ENCODE measurements at places on chromosomes 2 and 18. TPM values are rescaled to one million over a fixed set of nuclear protein-coding genes. Genes with fewer than 3 reads are reported as not detected.
A peak's percentile ranks its signal among the peaks of the same experiment; 100 is the strongest.

CRYBA2 gene
- polyA plus RNA-seq = not detected

PELI1 gene
- 35.3 TPM for polyA plus RNA-seq

KHK gene
- 4.2 TPM for polyA plus RNA-seq

XPO1 gene
- 288 TPM for polyA plus RNA-seq

HAUS1 gene
- 48.4 TPM for polyA plus RNA-seq

C1QL2 gene
- not detected for polyA plus RNA-seq

- DNase-seq = no peak
Observed at GRCh38 chr2:239015218-239015900, 167.5 kb downstream of the TWIST2 start.

- DNase-seq = no peak
Observed at GRCh38 chr2:222738809-222739208, 67.4 kb downstream of the MOGAT1 start.

DNA sequence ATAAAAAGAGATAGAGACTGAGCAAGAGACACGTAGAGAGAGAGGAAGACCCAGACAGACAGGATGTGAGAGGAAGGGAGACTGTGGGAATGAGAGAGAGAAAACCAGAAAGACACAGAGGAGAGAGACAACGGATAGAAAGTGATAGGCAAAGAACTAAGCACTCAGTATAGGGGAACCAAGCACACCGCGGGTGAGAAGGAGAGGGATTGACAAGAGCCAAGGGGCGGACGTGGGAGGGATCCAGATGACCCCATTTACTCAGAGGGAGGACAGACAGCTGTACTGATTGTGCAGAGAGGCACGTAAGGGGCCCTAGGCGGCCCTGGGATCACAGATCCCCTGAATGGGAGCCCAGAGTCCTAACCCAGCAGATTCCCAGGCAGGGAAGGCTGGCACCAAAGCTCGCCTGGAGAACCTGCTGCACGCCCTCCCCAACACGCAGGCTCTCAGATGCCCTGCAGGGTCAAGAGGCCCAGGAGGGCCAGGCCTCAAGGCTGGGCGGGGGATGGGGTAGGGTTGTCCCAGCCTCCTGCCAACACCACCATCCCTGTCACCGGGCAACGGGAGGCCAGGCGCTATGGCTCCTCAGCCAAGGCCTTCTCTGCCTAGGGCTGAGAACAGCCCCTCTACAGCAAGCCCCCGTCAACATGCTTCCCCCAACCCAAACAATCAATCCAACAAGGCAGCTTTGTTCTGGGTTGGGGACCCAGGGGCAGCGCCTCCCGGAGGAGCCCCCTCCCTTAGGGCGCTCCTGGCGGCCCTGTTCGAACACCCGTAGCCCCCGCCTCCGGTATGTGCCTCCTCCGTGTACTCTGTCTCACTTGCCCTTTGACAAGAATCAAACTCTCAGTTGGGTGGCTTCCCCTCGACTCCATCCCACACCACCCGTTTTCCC, 579 bp downstream of the LOXL3 start:
- DNase-seq = peak; percentile 58

- DNase-seq = no peak
Observed at GRCh38 chr2:204234879-204235278, 298.3 kb downstream of the ICOS start.

DNA sequence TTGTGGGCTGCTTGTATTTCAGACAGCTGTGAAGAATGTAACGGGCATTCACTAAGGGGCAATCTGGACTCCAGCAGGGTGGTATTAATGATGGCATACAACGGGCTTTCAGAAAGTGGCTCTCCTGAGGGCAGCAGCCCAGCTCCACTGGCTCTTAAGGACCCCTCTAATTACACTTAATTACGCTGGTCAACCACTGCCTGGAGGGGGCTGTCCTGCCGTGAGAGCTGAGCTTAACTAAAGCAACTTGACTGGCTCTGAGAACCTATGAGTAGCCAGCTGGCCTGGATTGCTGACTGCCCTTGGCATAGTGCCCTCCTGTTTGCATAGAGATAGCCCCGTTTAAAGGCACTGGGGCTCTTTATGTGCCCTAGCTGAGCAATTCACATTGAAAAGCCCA, 3.8 kb downstream of the LIPG start:
- DNase-seq = no peak

DNA sequence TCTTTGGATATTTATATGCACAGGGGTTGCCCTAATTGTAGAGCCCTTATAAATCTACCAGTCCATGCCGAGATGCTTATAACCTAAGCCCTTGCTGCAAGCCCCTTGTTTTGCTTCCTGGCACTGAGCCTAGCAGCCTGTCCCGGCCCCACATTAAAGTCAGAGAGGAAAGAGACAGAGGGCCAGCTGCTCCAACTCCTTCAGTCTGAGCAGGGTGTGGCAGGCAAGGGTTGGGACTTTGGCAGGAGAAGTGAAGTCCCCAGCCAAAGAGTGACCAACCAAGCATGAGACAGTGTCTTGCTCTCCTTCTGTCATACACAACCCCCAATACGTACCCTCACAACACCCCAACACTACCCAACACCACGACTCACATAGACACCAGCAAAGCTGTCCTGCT, 54.7 kb upstream of the FZD7 start:
- no peak for DNase-seq

- DNase-seq = peak; percentile 43
Observed at GRCh38 chr2:1117569-1117968, 166.9 kb downstream of the SNTG2 start.

GRCh38 chr2:174336501-174337336, 2.0 kb downstream of the SP9 start:
- no peak for DNase-seq

DNA sequence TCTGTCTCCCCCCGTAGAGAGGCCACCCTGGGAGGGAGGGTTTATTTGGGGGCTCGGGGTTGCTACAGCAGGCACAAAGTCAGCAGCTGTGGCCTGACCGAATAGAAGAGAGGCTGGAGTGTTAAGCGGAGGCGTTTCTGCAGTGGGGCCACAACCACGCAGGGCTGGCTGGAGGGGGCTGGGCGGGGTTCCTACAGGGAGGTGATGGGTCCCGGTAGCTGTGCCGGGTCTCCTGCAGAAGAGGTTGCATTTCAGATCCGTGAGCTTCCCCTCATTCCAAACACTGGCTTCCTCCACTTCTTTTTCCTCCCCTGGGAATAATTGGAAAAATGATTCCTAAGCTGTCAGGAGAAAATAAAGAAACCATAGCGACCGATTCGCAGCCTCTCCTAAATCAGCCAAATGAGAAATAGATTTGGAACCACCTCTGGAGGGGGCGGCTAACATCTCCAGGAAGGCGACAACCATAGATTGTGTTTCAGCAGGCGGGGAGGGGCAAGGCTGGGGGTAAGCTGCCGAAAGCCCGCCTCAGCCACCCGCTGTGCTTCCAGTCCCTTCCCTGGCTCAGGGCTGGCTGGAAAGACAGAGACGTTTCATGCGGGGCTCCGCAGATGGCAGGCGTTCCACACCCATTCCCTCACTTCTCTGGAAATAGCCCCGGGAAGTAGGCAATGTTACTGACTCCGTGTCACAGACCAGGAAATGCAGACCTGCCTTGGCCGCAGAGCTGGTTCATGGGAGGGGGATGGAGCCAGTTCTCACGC, 85.6 kb upstream of the TAF1B start:
- no peak for DNase-seq

GRCh38 chr2:209771474-209772289, at the start of gene UNC80:
Gene UNC80 (plus strand): TSS chr2:209771832. CDS start chr2:209772073, 241 bp downstream.
- peak; percentile 87 for DNase-seq

DNA sequence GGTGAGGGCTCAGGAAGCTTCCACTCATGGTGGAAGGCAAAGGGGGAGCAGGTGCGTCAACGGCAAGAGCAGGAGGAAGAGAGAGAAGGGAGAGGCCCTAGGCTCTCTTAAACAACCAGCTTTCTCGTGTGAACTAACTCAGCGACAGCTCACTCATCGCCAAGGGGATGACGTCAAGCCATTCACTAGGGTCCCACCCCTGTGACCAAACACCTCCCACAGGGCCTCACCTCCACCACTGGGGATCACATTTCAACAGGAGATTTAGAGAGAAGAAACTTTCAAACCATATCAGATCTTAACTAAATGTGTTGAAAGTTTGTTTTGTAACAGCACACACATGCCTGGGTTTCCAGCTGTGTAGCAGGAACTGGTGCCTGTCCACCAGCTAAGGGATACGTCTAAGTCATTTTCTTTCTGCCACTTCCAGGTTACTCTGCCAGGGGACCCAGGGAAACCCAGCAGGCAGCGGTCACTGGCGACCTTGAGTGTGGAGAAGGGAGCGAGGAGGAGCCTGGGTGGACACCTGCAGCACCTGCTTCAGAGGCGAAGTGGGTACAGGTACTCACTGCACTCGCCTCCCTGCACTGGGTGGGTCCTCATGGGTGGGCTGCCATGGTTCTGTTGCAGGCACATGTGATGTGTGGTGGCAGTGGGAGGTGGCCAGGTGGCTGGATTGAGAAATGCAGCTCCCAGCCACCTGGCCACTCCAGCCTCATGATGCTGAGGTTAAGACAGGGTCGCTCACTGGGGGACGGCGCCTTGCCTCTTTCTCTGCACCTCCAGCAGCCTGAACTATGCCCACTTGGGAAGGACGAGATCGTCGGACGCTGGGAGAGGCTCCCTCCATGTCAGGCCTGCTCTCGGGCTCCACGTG, 8.4 kb upstream of the GPC1 start:
- peak; percentile 61 for DNase-seq
